ENCODE measurements at places on chromosomes 5 and 9. TPM values are rescaled to one million over a fixed set of nuclear protein-coding genes. Genes with fewer than 3 reads are reported as not detected.
A peak's percentile ranks its signal among the peaks of the same experiment; 100 is the strongest.

- DNase-seq: no peak
Observed at GRCh38 chr5:146703499-146703898, 175.1 kb downstream of the PPP2R2B start.

DNA sequence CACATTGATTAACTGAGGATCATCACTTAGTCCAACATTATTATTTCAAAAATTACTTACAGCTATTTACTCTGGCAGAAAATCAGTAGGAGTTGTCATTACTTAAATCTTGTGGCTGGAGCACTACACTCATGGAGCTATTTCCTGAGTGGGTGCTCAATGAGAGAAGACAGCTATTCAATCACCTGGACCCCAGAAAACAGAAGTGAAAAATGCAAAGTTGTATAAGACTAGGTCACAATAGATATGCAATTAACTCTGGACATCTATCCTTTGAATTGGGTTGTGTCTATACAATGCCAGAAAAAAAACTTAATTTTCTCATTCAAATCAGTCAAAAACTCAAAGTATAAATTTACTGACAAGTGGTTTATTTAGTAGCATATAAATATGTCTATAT is 340.9 kb downstream of the EFNA5 start:
- DNase-seq: no peak

The ACTBL2 gene
- total RNA-seq: 9.3 TPM

GRCh38 chr5:72477644-72478043 is 29.6 kb downstream of the ZNF366 start:
- DNase-seq: peak; percentile 40

DNA sequence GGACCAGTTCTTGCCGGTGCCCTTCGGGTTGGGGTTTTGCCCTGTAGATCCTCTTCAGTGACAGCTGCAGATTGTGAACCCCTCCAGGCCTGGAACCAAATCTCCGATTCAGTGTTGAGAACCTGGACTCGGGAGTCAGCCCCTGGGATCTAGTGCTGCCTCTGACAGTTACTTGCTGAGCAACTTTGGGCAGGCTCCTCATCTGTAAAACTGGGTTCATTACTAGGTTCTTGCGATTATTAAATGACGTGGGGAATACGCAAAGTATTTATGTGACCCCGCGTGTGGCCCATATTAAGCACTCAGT is 600 bp downstream of the ERCC6L2 start:
- no peak for DNase-seq

DNA sequence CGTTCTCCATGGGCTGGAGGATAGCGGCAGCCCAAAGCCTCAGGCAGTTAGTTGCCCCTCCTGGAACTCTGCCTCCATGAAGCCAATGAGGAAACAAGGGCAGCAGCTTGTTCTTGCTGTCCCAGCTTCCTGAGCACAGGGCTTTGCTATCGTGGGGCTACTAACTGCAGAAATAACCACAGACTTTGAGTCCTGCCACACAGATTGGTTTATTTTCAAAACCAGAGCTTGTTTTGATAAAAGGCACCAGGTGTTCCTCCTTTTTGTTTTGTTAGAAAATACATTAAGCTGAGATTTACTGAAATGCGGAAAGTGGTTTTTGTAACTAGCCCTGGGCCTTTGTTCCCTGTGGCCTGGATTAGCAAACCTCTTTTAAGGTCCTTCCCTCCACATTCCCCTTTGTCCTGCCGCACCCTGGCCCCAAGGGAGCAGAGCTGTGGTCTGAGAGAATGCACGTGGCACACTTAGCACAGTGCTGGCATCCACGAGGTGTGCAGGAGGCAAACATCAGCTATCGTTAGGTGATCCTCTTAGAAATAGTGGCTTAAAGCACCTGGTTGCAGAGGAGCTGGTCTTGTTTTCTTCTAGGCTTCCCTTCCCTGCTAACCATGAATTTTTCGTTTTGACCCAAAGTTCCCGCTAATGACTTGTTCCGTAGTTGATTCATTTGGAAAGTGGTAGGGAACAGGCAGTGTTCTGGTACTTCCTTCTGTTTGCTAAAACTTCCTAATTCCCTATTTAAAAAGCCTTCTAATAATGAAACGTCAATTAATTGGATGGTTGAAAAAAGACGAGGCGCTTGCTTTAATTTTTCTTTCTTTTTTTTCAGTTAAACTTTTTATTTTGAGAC is 21.5 kb downstream of the MVB12B start:
- DNase-seq: no peak

The DOCK8 gene
- total RNA-seq: 1.4 TPM

The ACOT12 gene
- total RNA-seq: not detected

The SPINK7 gene
- not detected for total RNA-seq

- DNase-seq: no peak
Observed at GRCh38 chr5:44814761-44815160, 6.0 kb downstream of the MRPS30 start.

DNA sequence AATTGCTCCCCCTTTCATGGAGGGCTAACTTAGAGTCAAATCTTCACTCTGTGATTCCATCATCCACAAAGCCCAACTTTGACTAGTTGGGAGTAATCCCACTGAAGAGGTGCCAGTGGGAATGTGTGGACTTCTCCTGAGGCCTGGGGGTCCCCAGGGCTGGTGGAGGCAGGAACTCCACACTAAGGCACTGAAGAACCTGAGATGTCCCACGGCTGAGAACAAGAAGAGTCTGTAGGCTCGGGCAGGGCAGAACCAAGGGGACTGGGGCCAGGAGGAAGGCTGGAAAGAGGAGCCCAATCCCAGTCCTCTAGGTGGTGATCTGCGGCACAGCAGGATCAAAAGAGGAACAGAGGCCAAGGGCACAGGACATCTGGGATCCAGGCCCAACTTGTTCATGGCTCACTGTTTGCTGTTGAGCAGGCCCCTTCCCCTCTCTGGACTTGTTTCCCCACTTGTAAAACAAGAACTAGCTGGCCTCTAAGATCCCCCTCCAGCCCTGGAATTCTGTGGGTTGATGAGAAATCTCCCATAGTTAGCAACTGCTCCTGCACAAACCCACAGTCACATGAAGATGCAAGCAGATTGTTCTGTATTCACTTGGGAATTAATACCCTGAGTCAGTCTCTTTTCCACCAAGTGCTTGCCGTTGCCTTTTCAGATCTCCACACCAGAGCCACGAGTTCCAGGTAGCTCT is 32.7 kb upstream of the ALDH1B1 start:
- DNase-seq: no peak

The FREM1 gene
- total RNA-seq: 0.02 TPM

DNA sequence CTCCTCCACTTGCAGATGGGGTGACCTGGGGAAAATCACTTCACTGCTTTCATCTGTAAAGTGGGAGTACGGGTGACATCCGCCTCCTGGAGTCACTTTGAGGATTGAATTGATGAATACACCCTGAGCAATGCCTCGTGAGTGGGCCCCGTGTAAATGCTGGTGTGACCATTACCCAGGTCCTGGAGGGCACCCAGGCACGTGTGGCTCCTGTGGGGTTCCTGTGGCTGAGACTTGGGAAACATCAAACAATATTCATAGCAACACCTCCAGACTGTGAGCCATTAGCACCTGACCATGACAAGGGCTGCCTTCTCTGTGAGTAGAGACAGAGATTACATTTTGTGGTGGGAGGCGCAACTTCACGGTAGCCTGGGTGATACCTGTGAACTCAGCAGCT is 11.4 kb downstream of the MRPL36 start:
- no peak for DNase-seq

The TEX48 gene
- total RNA-seq: not detected

DNA sequence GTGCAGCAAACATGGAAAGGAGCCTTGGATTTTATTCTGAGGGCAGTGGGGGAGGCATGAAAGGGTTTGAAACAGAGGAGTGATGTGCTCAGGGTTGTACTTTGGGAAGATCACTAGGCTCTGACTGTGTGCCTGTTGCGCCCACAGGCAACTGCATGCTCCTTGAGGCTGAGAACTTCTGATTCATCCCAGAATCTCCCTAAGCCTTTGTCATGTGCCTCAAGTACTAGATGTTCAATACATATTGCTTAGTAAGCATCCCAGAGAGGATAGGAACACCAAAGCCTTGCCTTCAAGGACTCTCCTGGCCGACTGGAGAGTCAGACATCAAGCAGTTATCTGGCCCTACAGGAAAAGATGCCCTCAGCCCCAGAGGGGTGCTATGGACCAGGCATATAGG is 54.1 kb downstream of the ARHGEF37 start:
- peak; percentile 25 for DNase-seq

The STPG3 gene
- not detected for total RNA-seq

DNA sequence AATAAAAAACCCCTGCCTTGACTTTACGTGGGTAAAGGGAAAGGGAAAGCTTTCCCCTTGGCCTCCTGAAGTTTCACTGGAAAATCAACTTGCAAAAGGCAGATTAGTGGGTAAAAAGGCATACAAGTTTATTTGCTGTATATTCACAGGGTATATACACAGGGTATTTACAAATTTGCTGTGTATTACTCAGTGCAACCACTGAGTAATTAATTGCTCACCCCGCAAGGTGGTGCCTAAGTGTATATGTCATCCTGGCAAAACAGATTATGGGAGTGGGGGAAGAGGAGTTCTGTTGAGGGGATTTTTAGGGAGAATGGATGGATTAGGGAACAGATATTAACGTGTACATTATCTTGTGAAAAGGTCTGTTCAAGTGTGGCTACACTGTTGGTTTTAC is 7.1 kb upstream of the RARS1 start:
- DNase-seq: no peak

- DNase-seq: no peak
Observed at GRCh38 chr5:172114875-172115422, 73.1 kb downstream of the STK10 start.

The IL5 gene
- not detected for total RNA-seq

The PDCD1LG2 gene
- total RNA-seq: 28.1 TPM

The CATSPER3 gene
- not detected for total RNA-seq

The TXNDC8 gene
- total RNA-seq: not detected

GRCh38 chr9:19028835-19029451 is 4.1 kb downstream of the SAXO1 start:
- peak; percentile 70 for DNase-seq

DNA sequence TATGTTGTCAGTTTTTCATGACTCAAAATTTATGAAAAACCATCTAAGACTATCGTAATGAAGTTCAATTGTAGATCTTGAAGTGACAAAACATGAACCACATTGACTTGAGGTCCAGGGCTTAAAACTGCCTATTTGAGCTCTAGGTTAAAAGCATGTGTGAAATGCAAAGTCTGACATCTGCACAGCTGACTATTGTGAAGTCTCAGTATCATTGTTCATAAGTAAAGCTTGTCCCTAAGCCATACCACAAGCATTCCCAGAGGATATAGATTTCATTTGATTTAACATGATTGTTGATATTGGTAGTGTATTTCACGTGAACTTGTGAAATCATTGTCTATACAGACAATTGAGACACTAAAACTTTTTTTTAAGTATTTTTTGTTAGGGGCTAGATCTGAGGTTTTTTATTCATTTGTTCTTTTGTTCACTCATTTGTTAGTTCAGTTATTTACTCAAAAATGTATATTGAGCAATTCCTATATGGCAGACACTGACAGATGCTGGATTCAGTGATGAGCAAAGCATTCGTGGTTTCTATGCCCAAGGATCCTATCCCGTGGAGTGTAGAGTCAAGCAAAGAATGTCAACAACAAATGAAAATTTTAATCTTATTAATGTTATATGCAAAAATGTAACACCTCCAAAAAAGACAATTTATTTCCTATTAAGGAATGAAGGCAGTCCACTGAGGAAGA is 485.2 kb downstream of the RAB3C start:
- no peak for DNase-seq

DNA sequence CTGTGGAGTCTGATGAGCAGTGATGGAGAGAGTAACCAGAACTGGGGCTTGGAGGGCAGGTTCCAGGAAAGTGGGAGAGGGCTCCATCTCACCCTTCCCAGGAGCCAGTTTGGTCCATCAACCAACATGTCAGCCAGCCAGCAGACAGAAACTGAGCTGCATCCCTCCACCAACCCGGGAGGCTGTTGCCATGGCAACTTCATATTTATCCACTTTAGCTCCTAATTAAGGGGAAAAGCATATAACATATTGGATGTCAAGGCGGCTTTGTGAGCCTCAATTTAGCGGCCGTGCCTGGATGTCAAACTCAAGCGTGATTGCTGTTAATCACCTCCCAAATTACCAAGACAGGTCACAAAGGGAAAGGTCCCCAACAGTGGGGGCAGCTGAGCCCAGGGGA is 81.5 kb upstream of the ARAP3 start:
- DNase-seq: no peak

The FAM151B gene
- total RNA-seq: not detected

DNA sequence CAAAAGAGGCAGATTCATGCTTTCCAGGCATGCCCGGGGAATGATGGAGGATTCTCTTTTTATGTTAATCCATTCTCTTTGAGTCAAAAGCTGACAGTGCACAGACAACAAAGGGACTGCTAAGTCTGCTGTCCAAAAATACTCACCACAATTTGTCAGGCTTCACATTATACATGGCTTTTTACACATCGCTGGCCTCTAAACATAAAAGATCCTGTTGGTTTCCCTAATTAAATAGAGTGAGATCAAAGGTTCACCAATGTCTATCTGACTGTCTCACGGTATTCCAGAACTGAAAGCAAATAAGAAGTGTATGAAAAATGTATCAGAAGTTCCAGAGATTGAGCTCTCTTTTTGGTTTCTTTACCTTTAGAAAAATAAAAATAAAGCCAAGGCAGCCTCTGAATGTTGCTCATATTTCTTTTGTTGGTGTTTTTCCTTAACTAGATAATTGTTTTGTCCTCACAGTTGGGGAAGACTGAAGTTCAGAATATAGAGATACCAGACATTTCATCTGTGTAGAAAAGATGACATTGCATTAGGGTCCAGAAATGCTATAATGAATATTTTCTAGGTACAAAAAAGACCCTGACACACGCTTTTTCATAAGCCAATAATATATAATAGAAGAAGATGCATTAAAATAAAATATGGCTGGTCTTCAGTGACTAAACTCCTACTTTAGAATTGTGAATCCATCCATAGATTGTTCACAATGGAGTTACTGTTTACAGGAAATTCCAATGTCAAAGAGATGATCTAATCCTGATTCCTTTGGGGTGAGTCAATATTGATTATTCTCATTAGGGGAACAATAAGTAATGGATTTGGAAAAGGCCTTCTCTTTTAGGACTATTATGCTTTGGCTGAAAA is 688.2 kb upstream of the CDH6 start:
- peak; percentile 25 for DNase-seq

The PTBP3 gene
- total RNA-seq: 36.9 TPM

GRCh38 chr5:16467363-16468219 is 2.0 kb upstream of the ZNF622 start:
- DNase-seq: peak; percentile 81

GRCh38 chr5:17156463-17156862 is 61.0 kb upstream of the BASP1 start:
- DNase-seq: peak; percentile 78

The CRB2 gene
- total RNA-seq: not detected

Measured in M059J (cell line).